ENCODE measurements at places on chromosomes 5 and 9.

DNA sequence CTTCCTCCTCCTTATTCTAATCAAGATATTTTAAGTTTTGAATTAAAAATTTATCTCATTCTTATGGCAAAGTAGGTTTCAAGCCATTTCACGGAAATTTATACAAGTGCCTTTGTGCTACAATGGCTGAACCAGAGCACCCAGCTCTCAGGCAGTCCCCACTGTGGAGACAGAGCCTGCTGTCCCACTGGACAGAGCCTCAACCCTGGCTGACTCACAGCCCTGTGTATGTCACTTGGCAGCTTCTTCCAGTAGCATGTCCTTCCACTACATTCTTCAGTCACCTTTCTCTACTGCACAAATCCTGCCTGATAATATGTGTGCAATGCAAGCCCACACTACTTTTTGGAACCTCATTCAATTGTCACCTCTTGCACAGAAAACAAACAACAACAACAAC, 253.1 kb downstream of the PDE4D start:
- no peak for DNase-seq

DNA sequence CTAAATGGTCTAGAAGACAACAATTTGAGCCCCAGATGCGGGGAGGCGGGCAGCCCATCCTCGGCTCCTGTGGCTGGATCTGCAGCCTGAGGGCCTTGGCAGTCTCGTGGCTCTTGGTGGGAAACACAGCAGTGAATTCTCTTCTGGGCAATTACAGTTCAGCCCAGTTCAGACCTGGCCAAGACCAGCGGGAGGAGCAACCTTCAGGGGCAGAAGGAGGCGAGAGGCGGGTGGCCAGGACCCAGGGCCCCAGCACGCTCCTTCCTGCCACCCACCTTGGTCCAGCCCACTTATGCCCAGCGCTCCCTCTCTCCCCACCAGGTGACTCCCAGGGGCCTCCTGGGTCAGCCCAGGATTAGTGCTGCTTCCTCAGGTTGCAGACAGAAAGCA, 7.8 kb downstream of the MYMK start:
- DNase-seq = no peak

DNA sequence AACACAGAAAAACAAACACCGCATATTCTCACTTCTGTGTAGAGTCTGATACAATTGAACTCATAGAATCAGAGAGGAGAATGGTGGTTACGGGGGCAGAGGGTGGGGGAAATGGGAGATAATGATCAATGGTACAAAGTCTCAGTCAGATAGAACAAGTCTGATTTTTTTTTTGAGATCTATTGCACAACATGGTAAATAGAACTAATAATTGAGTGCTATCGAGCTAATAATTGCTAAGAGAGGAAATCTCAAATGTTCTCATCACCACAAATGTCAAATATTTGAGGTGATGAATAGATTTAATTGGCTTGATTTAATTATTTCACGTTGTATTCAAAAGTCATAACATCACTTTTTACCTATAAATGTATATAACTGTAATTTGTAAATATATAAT, 121.0 kb upstream of the SPIN1 start:
- DNase-seq = no peak

GRCh38 chr5:41143131-41143901, 70.0 kb downstream of the C6 start:
- DNase-seq = no peak

DNA sequence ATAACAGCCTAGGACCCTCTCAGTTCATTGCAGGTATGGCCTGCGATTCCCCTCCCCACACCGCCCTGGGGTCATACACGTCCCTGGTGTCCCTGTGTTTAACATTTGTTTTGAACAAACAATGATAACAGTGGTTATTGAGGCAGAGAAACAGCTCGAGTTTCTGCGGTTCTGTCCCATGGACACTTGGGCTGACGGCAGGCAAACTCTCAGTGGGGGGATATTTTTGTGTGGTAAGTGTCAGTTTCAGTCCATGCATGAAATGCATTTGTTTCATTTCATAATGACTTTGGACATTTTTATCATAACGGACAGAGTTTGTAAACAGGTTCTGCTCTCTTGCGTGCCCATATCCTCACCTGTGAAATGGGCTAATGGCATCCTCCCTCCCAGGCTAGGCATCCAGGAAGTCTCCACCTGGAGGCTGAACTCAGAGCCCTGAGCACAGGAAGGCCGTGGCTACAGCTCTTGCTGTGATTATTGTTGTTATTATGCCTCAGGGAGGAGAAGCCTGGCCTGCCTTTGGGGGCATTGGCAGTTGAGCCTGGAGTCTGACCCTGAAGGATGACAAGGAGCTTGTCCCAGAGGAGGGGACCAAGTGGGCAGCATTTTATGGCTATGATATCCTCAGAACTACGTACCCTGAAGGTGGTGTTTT, 190.9 kb downstream of the GADD45G start:
- DNase-seq = no peak

GRCh38 chr5:133817456-133817855, 151.0 kb downstream of the C5orf15 start:
- DNase-seq = no peak

DNA sequence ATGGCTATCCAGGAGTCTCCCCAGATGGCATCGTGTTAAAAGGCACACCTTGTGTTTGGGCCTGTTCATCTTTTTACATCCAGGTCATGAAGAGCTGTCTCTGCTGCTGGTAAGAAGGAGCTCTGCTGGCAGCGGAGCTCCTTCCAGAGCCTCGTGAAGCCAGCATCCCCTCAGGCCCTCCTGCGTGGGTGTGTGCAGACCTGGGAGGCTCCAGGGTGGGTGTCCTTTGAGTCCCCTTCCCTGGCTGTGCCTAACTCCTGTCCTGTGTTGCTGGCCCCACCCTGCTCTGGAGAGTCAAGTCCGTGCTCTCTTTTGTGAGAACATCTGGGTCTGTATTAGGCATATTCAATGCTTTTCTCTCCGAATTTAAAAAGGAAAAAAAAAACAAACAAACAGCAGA, 149.6 kb upstream of the IRX2 start:
- DNase-seq = no peak

- no peak for DNase-seq
These were observed 66.7 kb upstream of the FOXE1 start for GRCh38 chr9:97786341-97786740.

DNA sequence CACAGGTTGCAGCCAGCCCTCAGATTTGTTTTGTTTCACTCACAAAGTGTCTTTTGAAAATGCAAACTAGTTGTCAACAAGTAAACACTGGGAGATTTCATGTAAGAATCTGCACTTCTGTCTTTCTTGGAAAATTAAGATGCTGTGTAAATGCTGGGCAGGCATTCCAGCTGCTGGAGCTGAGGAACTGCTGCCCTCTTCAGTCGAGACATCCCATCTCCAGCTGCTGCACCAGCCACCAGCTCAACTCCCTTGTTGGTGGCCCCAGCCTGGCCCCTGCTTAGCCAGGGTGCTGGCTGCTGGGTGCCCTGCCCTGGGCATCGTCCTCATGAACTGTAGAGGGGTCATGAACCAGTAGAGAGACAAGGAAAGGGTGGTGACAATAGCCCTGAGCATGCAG, 33.1 kb upstream of the AFAP1L1 start:
- no peak for DNase-seq

DNA sequence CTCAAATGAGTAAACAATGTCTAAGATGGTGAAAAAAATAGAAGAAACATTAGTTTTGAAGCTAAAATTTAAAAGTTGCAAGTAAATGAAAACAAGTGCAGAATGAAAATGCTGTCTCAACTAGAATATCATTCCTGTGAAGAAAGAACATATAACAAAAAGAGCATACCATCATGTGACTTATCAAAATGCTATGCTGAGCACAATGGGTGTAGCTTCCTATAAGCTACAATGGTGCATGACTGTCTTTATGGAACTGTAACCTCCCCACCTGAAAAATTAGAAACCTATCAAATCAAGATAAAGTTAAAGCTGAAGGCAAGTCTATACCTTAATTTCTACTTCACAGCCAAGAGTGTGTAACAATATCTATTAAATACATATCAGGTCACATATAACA, 192.0 kb downstream of the AP3B1 start:
- DNase-seq = no peak

DNA sequence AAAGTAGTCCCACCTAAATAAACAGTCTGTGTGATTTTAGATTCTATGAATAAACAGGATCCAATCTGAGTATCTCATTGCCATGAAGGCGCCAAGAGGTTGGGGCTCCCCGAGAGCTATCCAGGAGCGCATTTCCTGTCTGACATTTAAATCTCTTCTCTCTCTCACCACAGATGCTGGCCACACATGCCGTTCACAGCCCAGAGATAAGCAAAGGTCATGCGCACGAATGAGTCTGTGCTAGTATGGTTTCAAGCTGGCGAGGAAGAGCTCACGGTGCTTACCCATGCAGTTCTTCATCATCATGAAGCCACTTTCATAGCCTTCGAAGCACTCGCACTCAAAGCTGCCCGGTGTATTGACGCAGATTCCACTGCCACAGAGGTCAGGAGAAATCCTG, 199.4 kb downstream of the FBN2 start:
- DNase-seq = no peak

DNA sequence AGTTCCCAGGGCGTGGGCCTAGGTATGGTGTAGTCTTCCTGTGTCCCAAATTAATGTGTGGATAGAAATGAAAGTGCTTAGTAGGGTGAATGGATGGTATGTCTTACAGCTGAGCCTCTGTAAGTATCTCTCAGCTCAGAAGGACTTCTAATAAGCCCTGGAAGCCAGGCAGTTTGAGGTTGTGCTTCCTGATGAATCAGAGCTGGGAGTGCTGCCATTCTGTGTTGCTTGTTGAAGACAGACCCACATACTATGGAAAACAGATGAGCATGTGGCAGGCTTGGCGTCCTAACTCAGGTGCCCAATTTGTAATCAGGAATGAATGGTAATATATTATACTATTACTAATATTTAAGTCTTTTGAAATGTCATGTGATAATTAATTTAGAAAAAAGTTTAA, 69.8 kb downstream of the CMYA5 start:
- DNase-seq = peak; percentile 74

DNA sequence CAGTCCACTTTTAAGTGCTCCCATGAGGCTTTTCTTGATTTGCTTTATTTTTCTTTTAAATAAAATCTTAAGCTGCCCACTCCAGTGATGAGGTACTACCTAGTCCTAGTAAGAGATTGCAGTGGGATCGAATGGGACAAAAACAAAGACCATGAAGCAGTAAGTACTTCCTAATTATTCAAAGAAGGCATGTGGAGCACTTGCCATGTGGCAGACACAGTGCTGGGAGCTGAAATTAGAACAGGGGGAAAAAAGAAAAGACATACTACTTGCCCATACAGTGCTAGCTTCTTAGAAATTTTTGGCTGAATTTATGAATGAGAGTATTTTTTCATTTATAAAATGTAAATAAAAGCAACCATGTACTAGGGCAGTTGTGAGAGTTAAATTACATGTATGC, 239.9 kb upstream of the TNC start:
- no peak for DNase-seq

- no peak for DNase-seq
These were observed 58.7 kb upstream of the EPB41L4B start for GRCh38 chr9:109379513-109379912.

Data from GM04503 (cell line).